ENCODE measurements at places on chromosomes 1 and 21.

GRCh38 chr21:44713846-44714245, 2.5 kb upstream of the TSPEAR start:
- DNase-seq, result no peak

DNA sequence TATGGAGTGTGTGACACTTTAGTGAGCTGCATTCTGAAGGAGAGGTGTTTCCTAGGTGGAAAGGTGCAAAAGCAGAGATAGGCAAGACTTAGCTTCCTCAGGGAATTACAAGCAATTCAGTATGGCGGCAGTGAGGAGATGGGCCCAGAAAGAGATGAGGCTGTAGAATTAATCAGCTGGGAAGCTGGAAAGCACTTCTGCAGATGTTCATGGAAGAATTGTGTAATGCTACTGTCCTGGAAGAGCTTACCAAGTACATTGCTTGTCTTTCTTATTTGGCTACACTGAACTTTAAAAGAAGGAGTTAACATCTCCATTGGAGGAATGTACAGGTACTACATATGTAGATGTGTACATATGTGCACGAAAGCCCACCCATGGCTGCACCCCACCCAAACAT, 103.7 kb upstream of the DPT start:
- DNase-seq, result no peak

DNA sequence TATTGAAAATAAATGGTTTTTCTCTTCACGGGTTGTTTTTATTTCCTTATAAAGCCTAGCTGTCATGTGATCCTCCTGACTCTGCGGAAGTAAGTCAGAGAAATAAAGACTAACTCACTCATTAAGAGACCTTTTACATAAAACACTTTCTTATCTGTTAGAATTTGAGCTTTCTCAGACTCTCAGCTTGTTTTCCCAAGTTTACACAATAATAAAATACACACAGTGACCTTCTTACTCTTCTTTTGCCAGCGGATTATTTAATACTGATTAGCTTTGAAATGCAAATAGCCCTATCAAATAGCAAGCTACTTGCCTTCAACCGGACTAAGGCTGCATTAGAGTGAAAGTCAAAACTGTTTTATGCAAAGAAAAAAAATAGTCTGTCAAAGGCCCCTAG, 45.5 kb upstream of the CXADR start:
- DNase-seq, result no peak

DNA sequence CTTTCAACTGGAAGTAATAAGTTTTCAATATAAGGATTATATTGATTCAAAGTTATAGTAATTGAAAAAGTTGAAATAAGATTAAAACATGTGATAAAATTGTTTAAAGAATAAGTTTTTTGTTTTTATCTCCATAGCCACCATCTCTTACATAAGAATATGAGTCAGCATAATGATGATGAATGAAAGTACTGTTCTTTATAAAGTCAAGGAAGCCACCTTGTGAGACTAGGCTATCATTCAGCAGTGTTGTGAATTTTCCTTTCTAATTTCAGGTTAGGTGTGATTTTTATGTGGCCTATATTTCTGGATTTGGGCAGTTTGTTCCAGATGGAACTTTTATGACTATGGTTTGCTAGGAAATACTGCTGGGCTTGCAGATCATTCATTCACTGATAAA, 22.4 kb upstream of the ASB17 start:
- peak; percentile 1 for DNase-seq

GRCh38 chr1:234327577-234328164, 45.6 kb upstream of the COA6 start:
- DNase-seq, result no peak

- DNase-seq, result no peak
Observed at GRCh38 chr1:27570356-27570755, 33.6 kb downstream of the AHDC1 start.

GRCh38 chr1:37438037-37438868, 36.1 kb upstream of the ZC3H12A start:
- DNase-seq, result no peak

DNA sequence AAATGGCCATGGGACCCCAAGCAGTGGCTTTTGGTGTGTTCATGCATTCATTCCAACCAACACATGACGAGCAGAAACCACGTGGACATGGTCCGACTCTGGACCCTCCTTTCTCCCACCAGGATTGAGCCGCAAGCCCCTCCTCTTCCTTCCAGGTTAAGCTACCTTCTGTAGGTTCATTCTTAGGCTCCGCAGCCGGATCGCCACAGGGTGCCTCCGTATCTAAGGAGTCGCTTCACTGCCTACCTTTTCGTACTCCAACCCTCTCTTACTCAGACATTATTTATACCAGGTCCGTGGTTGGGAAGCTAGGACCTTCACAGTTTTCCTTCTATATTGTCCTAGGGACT, 63.6 kb downstream of the RHBG start:
- no peak for DNase-seq

- DNase-seq, result no peak
Observed at GRCh38 chr1:111920221-111921024, 69.0 kb downstream of the KCND3 start.

DNA sequence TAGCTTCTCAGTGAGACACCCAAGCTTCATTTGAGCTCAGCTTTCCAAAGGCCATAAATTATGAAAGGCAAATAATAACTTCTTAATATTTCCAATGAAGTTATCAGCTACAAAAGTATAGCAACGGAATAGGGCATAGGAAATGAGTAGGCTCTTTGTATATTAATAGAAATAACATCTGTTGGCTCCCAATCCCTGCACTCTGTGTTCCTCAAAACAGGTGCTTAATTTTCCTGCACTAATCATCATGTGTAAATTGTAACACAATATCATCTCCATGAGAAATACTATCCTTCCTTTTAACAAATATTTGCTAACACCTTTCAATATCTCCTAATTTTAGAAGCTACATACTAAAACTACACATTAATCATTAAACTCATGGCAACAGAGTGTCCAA, 19.2 kb upstream of the IFI44L start:
- no peak for DNase-seq

DNA sequence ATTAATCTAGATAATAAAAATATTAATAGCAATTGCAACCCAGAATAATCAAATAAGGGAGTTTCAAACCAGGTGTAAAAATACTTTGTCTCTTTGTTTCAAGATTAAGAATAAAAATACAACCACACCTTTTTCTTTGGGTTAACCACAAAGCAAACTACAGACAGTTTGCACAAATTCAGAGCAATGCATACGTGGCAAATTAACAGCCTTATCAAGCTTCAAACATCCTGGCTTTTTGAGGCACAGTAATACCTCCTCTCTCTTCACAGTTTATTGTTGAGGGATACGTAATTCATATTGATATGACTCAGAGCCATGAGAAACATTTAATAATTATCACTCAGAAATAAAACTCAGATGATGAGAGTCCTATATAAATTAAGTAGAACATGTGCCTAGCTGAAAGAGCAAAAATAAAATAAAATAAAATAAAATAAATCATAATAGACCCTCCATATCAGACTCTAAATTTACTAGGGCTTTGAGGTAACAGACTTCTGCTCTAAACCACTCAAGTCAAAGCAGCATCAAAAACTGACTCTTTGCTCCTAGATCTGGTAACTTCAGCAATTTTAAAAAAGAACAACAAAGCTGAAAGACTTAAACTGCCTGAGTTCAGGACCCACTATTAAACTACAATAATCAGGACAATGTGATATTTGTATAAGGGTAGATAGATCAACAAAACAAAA, 11.4 kb downstream of the EDEM3 start:
- peak; percentile 75 for DNase-seq

GRCh38 chr1:244369256-244370057, 82.3 kb downstream of the ADSS2 start:
- no peak for DNase-seq

- DNase-seq, result peak; percentile 69
Observed at GRCh38 chr1:12384836-12385456, 155.1 kb downstream of the VPS13D start.

- no peak for DNase-seq
Observed at GRCh38 chr1:168243198-168243597, 17.4 kb downstream of the SFT2D2 start.

DNA sequence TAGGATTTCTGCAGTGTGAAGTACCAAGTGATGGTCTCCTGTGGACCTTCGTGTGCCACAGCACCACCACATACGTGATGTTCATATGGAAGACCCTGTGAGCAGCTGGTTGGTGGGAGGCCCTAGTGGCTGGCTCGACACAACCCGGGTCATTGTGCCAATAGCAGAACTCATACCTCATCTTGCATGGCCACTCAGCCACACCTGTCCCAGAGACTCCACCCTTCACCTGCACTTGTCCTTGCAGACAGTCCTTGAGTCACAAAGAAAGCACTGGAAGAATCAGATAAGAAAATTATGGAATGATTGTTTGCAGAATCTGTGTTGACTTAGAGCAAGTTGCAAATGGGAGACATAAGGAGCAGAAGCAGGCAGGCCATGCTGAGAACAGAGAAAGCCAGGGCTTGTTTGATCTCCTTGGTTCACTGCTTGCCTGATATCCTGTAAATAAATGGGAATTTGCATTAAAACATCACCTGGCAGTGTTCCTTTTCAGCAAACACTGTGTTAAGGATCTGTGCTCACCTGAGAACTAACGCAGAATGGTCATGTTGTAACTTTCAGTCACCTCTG, 307.7 kb downstream of the SIPA1L2 start:
- DNase-seq, result no peak

GRCh38 chr1:45879885-45880598, 76.6 kb downstream of the MAST2 start:
- no peak for DNase-seq

GRCh38 chr1:93824834-93825233, 54.2 kb downstream of the DNTTIP2 start:
- no peak for DNase-seq

DNA sequence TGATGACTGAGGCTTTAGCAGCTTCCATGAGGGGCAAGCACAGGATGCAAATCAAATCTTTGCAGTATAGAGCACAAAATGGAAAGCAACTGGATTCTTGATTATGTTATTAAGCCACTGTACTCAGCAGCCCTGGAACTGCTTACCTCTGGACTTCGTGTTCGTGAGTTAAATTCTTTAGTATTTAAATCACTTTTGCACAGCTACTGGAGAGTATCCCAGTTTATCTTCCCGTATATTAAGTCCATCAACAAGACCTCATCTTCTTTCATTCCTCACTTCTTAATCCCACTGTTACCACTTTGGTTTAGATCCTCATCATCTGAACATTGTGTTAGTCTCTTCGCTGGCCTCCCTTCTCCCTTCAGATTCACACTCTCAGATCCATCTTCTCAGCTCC, 108.9 kb downstream of the GREM2 start:
- no peak for DNase-seq

GRCh38 chr21:40681164-40681859, 165.6 kb downstream of the DSCAM start:
- no peak for DNase-seq

DNA sequence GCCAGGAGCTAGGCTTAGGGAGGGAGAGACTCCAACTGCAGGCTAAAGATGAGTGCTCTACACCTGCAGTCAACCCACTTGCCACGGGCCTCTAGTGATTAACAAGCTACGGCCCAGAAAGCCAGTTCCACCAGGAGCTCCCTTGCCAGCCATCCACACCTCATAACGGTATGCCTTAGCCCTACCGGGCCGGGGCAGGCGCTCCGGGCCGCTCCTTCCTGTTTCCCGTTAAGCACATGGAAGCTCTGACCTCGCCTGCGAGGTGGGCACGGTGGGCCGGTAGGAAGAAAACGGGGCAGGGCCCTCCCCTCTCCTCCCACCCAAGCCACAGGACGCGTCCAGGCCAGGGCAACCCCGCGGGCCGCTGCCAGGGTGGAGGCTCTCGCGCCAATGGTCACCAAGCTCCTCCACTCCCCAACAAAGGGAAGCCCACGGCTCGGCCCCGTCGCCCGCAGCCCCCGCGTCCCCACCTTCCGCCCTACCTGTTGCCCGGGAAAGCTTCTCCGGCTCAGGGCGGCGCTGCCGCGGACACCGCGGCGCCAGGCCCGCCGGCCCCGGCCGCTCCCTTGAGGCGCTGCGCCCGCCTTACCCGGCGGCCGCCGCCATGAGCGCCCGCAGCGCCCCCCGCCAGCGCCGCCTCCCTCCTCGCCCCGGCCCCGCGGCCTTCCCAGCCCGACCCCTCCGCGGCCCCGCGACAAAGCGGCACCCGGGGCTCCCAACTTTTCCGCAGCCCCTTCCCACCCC, 627 bp downstream of the CERS2 start:
- peak; percentile 54 for DNase-seq

- no peak for DNase-seq
Observed at GRCh38 chr1:189323091-189323490, 1154.6 kb downstream of the BRINP3 start.

GRCh38 chr1:36689992-36690391, 207.3 kb upstream of the CSF3R start:
- DNase-seq, result no peak

GRCh38 chr1:205098242-205098641, 14.0 kb upstream of the TMEM81 start:
- no peak for DNase-seq

- DNase-seq, result peak; percentile 10
Observed at GRCh38 chr1:187264995-187265602, 436.4 kb downstream of the PLA2G4A start.

- no peak for DNase-seq
Observed at GRCh38 chr1:100469578-100469977, 68.4 kb upstream of the GPR88 start.

GRCh38 chr1:186112280-186112679, 262.8 kb downstream of the TPR start:
- no peak for DNase-seq

- DNase-seq, result no peak
Observed at GRCh38 chr1:204254031-204254661, 40.4 kb upstream of the GOLT1A start.

DNA sequence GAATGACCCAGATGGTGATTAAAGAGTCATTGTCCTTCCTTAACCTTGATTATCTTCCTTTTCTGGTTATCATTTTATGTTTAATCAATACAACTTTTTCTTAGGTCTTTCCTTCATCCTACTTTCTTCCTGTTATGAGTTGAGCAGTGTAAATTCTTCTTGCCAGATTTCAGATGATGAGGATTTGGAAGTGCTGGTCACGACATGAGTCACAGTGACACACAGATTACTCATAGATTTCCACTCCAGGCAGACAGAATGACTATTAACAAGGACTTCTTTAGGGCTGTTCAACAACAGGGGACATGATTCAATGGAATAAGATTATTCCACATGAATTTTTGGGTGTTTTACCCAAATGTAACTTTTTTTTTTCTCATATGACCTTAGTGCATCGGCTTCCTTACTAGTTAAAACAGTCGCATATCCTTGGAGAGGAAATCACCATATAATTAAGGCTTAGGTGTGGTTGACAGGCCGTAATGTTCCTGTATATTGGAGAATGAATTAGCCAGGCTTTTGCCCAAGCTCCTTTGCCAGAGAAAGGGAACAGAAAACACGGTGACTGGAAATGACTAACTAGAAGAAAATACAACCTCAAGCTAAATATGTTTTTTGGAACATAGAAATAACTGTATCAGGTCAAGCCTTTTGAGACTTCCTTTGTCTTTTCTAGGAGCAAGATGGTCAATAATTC, 44.2 kb downstream of the PRRX1 start:
- peak; percentile 1 for DNase-seq

- no peak for DNase-seq
Observed at GRCh38 chr1:215181518-215181917, 99.0 kb downstream of the KCNK2 start.

Measured in activated CD4-positive, alpha-beta T cell treated with anti-CD3 and anti-CD28 coated beads, Interleukin-2, amount 50 U/mL, for 16 hours (primary cell).